ENCODE measurements at places on chromosomes 6 and 20.

GRCh38 chr20:2283706-2284423, 11.9 kb upstream of the TGM3 start:
- DNase-seq, result no peak

DNA sequence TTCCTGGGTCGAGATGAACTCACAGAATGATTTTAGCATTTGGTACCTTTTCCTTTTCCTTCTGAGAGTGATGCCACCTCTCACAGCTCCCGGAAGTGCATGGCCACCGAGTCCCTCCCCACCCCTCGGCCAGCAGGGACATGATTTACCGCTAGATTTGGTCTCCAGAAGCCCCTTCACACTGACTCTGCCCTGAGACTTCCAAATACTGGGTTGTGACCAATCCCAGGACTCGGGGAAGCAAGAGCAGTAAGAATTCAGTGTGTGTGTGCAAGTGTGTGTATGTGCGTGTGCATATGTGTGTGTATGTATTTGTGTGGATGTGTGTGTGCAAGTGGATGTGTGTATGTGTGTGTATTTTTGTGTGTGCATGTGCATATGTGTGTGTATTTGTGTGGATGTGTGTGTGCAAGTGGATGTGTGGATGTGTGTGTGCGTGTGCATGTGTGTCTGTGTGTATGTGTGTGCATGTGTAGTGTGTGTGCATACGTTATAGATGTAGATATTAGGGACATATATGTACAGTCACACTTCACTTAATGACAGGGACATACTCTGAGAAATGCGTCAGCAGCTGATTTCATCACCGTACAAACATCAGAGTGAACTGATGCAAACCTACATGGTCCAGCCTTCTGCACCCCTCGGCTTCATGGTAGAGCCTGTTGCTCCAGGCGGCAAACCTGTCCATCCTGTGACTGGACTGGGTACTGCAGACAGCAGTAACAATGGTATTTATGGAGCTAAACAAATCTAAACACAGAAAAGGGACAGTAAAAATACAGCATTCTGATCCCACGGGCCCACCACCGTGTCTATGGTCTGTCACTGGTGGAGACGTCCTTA, 374.5 kb downstream of the TAF4 start:
- no peak for DNase-seq

DNA sequence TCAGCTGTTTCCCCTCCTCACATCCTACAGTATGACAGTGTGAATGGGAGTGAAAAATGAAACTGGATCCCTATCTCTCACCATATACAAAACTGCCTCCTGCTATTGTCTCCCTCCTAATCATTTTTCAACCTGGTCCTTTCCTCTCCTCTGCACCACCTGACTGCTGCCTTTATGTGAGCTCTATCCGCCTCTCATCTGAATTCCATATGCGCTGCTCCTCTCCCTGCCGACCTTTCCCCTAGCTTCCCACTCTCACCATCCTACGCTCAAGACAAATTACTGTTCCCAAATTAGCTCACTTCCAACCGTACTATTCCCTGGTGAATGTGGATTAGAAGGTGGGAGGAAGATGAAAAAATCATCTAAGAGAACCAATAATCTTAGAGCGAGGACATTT, 148.4 kb upstream of the FBXL4 start:
- DNase-seq, result no peak

DNA sequence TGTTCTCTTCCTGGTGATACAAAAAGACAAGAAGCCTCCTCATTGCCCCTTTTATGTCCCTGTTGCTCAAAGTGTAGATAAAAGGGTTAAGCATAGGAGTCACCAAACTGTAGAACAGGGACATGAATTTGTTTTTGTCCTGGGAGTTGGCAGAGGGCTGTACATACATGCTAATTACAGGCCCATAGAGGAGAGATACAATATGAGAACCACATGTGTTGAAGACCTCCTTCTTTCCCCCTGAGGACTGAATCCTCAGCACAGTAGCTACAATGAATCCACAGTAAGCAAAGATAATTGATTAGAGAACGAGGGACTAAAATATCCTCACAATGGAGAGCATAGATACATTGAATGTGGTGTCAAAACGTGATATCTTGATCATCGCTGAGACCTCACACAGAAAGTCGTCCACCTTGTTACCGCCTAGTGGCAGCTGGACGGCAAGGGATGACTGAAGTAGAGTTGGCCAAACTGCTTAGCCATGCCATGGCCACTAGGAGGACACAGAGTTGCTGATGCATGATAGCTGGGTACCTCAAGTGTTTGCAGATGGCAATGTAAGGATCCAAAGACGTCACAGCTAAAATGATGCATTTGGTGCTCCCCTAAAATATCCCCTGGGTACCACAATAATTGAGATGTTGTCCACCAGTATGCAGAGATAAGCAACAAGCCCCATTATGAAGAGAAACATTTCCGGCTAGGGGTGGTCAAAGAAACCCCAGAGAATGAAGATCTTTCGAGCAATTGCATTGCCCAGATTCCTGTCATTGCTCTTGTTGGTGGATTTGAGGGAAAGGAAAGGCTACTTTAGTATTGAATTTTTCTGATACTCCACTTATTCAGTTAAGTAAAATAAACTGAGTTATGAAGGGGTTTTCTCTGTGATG, 15.0 kb downstream of the OR2B3 start:
- DNase-seq, result no peak

DNA sequence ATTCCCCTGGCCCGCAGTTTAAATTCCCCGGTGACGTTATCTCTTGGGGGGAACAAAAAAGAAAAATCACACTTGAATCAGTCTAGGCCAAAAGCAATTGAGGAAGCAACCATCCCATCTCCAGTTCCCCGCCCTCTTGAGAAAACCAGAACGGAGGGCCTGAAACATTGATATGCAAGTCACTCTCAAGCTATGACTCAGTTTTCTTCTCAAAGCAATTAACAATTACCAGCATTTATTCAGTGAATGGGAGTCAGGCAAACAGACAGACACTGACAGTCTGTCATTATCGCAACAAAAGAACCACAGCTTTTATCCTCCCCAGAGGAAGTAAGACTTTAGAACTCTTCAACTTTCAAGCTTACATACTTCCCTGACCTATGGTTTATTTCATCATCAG, 100.9 kb downstream of the OPRM1 start:
- DNase-seq, result no peak

DNA sequence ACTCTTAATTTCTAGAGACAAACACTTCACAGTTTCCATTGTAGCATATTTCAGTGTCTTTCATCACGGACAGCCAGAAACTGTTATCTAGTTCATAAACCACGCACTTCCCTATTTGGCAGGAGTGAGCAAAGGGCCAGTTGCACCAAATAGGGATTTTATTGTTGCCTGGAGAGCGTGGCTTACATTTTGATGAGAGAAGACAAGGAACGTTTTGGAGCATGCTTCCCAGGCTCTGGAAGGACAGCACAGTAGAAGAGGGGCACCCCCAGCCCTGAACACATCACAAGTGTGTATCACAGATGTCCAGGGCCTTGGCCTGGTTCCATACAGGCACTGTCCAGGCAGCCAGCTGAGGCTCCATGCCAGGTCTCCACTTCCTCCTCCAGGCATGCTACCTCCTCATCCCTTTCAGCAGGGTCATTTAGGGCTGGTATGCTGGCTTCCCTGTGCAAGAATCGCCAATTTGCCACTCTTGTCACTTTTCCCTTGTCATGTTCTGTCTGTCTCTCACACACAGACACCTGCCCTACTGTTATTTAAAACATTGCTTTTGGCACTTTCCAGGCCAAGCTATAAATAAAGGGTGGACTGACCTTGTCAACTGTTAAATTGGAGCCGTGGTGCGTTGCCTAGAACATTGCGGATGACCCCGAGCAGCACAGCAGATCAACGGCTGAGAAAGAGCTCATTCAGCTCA, 235.0 kb upstream of the GMDS start:
- no peak for DNase-seq

- no peak for DNase-seq
Measured at GRCh38 chr6:84853901-84854300, 89.5 kb upstream of the TBX18 start.

- DNase-seq, result no peak
Measured at GRCh38 chr6:129872586-129872985, 11.5 kb upstream of the TMEM244 start.

GRCh38 chr6:85498596-85499258, 48.8 kb downstream of the NT5E start:
- no peak for DNase-seq

DNA sequence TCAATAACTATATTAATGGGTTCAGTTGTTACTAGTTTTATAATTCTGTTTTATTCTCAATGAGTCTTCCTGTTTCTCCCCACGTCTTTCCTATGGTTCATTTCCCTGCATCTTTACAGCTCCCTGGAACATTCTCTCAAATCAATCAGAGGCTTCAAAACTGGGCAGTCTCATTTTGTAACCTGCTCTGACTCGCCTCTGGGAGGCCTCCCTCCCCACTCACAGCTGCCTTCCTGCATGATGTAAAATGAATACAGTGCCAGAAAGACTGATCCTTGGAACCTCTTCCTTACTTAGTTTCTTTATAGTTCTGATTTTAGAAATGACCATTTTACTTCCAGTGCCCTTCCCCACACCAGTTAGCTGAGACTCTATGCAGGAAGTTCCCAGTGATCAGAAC, 103.9 kb downstream of the ESR1 start:
- DNase-seq, result no peak

DNA sequence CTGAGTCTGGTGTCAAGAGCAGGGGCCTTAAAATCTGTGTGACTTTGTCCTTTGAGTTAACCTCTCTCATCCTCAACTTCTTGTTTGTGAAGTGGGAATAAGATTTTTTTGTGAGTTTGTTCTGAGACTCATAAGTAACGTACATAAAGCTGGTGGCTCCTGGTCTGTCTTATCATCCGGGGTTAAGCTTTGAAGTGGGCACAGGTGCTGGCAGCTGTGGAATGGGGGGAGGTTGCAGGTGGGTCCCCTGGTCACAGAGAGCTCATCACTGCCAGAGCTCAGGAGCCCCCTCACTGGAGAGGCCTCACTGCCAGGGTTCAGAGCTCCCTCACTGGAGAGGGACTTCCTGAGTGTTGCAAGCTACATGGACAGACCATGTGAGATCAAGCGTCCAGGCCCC, 174.1 kb downstream of the NRN1 start:
- DNase-seq, result no peak

DNA sequence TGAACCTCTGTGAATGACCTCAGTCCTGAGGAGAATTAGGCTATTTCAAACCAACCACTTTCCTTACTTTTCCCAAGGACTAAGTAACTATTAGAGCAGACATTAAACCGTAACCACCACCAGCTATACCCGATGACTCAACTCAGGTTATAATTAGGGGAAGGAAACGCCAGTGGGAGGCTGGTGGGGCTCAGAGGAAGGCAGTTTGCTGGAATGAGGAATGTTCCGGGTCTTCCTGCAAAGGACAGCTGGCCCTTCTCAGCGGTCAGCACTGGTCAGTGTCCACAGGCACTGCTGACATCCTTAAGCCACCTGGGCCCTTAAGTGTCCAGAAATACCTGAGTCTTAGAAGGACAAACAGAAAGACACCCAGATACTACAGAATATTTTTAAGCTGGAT, 515.2 kb downstream of the MAFB start:
- no peak for DNase-seq

- no peak for DNase-seq
Measured at GRCh38 chr20:3828798-3829197, 8.5 kb downstream of the AP5S1 start.

DNA sequence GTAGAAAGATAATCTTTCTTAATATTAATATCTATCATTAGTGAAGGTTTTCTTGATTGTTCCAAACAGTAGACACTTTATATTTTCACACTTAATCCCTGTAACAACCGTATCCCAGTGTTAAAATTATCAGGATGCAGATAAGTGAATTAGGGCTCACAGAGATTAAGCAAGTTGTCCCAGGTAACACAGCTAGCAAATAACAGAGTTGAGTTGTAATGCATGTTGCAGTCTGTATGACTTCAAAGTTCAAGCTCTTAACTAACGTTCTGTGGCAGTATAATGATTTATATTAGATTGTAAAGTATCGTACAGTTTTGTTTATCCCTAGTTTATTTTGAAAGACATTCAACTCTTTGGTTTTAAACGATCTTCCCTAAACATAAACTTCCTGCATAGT, 517.5 kb downstream of the TFAP2B start:
- DNase-seq, result no peak

GRCh38 chr6:157358287-157358686, 22.7 kb upstream of the ZDHHC14 start:
- no peak for DNase-seq

- no peak for DNase-seq
Measured at GRCh38 chr20:17602493-17602892, 32.6 kb downstream of the DSTN start.

DNA sequence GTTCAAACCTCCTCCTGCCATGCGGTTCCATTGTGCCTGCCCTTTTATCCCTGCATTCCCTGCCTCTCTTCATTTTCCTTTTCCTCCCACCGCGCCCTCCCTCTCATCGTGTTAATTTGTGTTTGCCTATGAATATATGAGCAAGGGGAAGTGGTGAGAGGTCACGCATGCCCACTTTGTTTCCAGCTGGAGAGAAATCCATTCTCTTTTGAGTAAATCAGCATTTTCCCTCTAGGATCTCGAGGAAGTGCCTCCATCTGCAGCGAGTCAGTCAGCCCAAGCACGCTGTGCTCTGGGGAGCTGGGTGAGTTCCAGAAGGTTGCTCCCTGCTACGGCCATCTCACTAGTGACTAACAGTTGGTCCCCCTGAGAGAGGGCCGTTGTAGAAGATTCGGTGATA, 42.9 kb downstream of the CDH26 start:
- no peak for DNase-seq

DNA sequence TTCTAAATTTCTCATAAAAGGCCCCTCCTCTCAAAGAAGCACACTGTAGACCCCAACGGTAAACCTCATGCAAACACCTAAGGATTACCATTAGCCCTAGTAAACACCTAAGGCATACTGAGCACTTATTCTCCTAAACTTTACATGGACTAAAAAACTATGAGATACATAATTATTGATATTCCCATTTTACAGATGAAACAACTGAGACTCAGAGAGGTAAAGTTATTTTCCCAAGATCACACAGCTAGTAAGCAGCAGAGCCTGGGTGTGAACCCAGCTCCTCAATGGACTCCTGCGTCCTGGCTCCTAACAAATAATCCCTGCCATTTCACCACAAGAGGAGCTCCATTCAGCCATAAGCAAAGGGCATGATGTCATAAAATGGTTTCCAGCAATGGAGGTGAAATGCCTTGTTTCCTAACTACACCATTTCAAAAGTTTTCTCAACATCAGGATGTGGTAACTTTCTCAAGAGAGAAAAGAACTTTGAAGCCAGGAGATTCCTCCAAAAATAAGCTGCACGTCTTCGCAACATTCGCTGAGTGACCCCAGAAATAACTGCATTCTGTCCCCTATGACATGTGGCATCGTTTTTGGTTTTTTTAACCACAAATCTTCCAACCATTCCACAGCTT, 4.1 kb downstream of the ATP9A start:
- DNase-seq, result no peak

- no peak for DNase-seq
Measured at GRCh38 chr6:23510778-23511510, 615.1 kb upstream of the NRSN1 start.

- DNase-seq, result no peak
Measured at GRCh38 chr6:4295783-4296155, 160.4 kb upstream of the ECI2 start.

- no peak for DNase-seq
Measured at GRCh38 chr20:38730167-38730988, 6.1 kb downstream of the SLC32A1 start.

GRCh38 chr6:15481390-15482291, 181.2 kb downstream of the DTNBP1 start:
- no peak for DNase-seq
